ENCODE measurements at places on chromosomes 6 and 20.

GRCh38 chr6:18277237-18278006 is 13.1 kb upstream of the DEK start:
- DNase-seq: no peak

GRCh38 chr6:42545226-42545773 is 18.5 kb upstream of the UBR2 start:
- no peak for DNase-seq

DNA sequence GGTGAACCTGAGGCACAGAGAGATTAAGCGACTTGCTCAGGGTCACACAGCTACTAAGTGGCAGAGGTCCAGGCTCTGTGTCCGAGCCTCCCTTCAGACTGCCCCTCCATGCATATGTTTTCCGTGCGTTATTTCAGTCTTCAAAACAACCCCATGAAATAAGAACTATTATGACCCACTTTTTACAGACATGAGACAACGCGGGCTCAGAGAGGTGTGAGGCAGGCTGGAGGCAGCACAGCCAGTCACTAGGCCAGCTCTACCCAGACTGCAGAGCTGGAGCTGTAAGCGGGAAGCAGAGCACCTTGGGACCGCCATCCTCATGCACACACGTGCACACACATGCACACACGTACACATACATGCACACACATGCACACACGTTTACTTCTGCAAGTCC is 62.3 kb downstream of the PSMG4 start:
- DNase-seq: no peak

DNA sequence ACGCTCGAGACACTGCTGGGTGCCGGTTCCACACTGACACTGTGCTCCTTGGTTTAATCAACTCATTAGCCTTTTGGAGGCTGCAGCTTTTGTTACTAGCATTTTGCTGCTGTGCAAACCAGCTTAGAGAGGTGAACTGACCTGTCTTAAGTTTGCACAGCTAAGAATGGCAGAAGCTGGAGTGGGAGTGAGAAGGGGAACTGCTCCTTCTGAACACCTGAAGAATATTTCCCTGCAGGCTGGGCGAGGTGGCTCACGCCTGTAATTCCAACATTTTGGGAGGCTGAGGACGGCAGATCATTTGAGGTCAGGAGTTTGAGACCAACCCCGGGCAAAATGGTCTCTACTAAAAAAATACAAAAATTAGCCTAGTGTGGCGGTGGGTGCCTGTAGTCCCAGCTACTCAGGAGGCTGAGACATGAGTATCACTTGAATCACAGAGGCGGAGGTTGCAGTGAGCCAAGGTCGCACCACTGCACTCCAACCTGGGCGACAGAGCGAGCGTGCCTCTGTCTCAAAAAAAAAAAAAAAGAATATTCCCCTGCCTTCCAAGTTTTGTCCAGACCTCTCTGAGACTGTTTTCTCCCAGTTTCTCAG is 5.0 kb downstream of the CEBPB start:
- no peak for DNase-seq

DNA sequence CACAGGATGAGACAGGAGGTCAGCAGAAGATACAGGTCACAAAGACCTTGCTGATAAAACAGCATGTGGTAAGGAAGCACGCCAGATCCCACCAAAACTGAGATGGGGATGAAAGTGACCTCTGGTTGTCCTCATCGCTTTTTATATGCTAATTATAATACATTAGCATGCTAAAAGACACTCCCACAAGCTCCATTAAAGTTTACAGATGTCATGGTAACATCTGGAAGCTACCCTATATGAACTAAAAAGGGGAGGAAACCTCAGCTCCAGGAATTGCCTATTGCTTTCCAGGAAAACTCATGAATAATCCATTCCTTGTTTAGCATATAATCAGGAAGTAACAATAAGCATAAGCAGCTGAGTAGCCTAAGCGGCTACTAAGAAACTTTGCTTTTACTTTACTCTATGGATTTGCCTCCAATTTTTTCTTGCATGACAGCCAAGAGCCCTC is 8.4 kb upstream of the RIN2 start:
- DNase-seq: no peak

- DNase-seq: no peak
Observed at GRCh38 chr6:54916858-54917257, 70.3 kb downstream of the FAM83B start.

DNA sequence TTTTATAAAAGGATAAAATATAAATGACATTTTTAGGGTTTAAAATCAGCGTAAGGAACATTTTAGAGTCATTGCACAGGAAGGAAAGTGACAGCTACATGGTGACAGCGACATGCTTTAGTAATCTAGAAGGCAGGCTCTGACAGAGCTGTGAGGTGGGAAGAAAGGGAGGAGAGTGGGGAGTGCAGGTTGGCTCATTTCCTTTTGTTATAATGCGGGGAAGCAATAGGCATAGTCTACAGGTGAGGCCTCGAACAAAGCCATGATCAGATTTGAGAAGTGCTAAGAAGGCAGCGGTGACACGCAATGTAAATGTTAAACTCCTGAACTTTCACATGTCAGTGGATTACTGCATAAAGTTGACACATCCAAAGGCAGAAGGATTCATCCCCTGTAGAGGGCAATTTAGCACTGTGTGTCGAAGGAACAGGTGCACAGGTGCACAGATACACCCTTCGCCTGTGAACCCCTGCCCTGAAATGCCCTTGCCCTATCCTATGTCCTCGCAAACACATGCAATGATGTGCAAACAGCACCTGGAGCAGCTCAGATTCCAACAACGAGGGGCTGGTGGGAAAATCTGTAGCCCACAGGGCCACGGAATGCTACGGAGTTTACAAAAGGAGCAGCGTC is 32.4 kb upstream of the SMOC2 start:
- DNase-seq: no peak

DNA sequence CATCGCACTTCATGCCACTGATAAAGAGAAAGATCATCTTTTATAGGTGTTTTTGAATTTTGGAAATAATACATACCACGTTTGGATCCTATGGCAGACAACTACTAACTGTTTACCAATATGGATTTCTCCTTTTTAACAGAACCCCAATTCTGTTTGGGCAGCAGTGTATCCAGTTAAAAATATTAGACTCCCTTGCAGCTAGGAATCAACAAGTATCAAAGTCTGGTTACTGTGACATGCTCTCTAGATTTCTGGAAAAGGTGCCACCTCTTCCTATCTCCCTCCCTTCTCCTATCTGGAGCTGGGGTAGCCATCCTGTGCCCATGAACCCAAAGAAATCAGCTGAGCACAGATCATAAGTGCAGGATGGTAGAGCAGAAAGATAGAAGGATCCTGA is 54.1 kb upstream of the DTNBP1 start:
- no peak for DNase-seq

DNA sequence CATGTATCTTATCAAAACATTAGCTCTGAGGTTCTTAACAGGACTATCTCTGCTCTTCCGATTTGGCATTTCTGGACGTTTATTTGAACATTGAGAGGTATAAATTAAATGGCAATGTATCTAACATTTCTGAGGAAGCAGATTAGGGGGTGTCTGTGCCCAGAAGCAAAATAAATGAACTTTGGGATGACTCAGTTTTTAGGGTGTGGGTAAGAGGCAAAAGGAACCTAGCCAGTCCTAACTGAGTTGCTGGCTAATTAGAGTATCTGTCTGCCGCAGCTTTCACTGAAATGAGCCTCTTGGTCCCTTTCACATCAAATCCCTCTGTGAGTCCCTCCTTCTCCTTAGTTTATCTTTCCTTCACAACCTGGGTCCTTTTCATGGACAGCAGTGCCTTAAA is 1.1 kb downstream of the RNF144B start:
- no peak for DNase-seq

GRCh38 chr20:22160101-22160652 is 424.2 kb downstream of the FOXA2 start:
- DNase-seq: no peak

DNA sequence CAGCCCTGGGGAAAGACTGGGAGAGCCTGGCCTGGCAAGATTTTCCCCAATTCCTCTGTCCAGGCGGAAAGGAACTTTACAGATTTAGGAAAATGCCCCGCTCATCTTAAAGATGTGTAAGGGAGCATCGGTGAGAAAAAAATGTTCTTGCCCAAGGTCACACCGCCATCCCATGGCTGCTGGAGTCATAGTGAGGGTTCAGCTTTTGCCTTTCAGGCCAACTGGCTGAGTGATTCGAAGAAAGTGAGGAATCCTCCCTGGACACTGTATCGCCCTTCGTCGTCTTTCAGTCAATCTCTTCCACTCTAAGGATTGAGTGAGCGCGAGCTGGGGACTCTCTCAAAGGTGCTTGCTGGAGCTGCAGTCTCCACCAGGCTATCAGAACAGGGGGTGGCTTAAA is 1.4 kb downstream of the WFDC2 start:
- DNase-seq: no peak

All from CD4-positive, alpha-beta T cell treated with Interleukin-4 for 4 hours (primary cell).